ENCODE measurements at places on chromosomes 2 and 18.

DNA sequence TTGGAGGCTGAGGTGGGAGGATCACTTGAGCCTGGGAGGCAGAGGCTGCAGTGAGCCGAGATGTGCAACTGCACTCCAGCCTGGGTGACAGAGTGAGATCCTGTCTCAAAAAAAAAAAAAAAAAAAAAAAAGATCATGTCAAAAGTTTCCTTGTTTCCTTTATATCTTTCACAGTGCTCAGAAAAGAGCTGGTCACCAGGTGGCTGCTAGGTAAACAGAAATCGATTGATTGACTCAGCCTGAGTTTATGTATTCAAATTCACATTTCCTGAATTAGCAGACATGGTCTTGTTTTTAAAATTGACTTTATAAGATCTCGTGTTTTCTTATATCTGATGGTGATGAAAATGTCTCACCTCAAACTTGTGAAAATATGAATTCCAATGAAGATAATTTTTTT lies 261.8 kb upstream of the FANCL start:
- DNase-seq, result no peak

- peak; percentile 39 for DNase-seq
Observed at GRCh38 chr2:46812361-46813019, 103.1 kb downstream of the MCFD2 start.

DNA sequence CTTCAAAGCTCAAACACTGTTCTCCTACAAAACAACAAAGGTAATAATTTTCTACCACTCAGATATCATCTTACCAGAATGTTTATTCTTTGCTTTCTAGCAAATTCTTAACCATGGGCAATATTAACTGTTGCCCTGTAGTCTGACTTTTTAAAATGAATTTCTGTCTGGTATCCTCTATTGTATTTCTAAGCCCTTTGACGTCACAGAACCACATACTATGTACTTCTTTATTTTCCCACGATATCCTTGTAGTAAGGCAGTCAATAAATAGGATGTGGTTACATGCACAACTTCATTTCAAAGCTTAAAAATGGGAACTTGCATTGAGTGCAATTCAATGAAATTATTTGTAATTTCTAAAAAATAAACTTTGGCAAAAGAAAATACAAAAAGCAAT lies 58.7 kb downstream of the THADA start:
- DNase-seq, result no peak

DNA sequence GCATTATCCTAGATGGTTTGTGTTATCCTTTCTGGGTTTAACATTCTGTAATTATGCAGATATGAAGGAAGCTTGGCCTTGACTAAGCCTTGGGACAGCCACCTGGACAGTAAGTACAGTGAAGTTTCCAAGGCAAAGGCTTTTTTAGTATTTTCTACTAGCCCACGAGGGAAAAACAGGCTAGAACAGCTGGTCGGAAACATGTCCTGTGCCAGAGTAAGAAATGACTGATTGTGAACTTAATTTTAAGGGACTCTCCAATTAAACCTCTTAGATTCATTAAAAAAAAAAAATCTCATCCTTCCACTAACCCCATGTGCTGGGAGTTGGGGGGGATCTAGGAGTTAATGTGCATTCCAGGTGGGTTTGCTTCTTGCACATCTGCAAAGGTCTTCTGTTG lies 720.8 kb downstream of the SLC4A3 start:
- DNase-seq, result no peak

- no peak for DNase-seq
Observed at GRCh38 chr18:12543697-12544096, 114.2 kb downstream of the SPIRE1 start.

- DNase-seq, result no peak
Observed at GRCh38 chr2:152437276-152438108, 102.5 kb downstream of the FMNL2 start.

GRCh38 chr2:19158896-19159295 lies 199.5 kb downstream of the OSR1 start:
- DNase-seq, result no peak

GRCh38 chr18:12373116-12373770 lies 3.8 kb downstream of the AFG3L2 start:
- DNase-seq, result no peak

DNA sequence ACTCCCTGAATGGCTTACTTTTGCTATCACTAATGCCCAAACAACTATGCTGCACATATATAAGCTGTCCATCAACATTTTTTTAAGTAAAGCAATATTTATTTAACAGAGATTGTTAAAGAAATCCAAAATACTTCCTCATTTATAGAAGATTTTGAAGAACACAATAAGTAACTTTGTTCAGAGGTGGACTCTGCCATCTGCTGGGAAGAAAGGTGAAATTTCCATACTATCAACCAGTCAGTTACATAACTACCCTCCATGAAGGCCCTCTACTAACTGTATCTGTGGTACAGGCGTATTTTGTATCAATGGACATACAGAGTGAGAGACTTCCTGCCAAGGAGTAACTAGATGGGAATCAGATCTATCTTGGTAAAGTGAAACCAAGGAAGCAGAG lies 106.0 kb downstream of the DTNB start:
- no peak for DNase-seq

GRCh38 chr2:232276733-232277313 lies 101.7 kb upstream of the ALPP start:
- DNase-seq, result no peak

DNA sequence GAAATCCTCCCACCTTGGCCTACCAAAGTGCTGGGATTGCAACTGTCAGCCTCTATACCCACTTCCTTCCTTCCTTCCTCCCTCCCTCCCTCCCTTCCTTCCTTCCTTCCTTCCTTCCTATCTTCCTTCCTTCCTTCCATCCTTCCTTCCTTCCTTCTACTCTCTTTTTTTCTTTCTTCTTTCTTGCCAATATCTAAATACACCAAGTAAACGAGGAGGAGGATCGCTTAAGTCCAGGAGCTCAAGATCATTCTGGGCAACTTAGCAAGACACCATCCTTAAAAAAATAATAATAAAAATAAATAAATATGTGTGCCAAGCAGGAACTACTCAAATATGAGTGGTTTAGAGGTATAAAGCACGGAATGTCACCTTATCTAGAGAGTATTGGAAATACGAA lies 249.4 kb upstream of the TRIB2 start:
- DNase-seq, result no peak

- DNase-seq, result peak; percentile 50
Observed at GRCh38 chr2:15732341-15733077, 140.8 kb downstream of the DDX1 start.

DNA sequence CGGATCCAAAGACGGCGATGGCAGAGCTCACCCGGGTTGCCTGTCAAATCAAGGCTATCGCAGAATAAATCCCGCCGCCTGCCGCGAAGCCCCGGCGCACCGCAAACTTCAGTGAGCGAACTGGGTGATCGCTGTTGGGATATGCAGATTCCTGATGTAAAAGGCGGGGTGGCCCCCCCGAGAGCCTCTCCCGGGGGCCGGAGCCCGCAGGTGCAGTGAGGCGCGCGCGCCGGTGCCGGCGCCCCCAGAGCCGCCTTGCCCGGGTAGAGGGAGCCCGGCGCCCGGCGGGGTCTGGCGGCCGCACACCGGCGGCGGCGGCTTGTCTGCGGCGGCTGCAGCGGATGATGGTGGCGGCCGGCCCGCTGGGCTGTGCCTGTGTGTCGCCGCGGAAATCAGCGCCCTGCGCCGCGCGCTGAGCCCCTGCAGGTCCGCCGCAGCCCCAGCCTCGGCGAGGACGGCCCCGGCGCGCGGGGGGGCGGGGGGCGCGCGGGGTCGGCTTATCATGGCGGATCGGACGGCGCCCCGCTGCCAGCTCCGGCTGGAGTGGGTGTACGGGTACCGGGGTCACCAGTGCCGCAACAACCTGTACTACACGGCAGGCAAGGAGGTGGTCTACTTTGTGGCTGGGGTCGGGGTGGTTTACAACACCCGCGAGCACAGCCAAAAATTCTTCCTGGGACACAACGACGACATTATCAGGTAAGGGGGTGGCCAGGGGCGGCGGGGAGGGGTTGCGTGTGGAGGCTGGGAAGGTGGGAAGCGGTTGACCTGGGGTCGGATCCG lies 1.3 kb downstream of the EML6 start:
- peak; percentile 48 for DNase-seq

DNA sequence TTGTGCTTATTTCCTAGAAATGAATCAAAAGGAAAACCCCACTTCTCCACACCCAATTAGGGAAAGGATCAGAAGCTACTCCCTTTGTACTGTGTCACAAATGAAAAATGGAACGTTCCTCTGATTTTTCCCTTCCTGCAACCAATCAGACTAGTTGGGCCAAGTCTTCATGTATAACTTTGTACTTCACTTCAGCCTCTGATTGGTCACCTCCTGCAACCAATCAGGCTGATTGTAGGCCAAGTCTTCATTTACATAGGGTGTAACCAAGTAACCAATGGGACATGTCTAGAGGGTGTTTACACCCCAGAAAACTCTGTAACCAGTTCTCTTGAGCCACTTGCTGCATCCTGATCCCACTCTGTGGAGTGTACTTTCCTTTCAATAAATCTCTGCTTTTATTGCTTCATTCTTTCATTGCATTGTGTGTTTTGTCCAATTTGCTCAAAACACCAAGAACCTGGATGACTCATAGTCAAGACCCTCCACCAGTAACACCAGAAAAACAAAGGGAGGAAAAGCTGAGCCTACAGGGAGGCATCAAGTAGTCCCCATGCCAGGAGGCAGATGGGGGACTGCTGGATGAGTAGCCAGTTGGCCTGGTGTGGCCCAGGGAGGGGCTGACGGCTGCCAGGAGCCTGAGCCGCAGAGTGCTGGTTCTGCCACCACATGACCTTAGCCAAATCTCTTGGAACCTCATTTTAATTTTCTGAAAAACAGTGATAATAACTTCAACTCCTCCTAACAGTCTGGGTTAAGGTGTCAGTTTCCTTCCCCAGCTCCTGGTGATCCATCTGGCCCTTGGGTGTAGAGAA lies 46.1 kb downstream of the SOWAHC start:
- DNase-seq, result peak; percentile 66

DNA sequence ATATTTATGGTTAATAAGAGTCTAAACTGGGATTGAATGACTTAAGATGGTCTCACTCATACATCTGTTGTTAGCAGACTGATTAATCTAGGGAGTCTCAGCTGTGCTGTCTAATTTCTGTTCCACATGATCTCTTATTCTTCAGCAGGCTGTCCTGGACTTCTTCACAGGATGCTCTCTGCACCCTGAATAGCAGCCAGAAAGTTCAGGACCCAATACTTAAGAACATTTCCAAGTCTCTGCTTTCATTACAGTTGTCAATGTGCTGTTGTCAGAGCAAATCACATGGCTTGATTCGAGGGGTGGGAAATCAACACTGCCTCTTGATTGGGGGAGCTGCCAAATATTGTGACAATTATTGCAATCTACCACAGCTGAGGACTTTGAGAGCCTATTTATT lies 627.1 kb upstream of the SLC8A1 start:
- no peak for DNase-seq
